ENCODE measurements at places on chromosomes 3 and 15. TPM values are rescaled to one million over a fixed set of nuclear protein-coding genes. Genes with fewer than 3 reads are reported as not detected.

FOXL2NB gene
- total RNA-seq = not detected

PPM1L gene
- total RNA-seq = 17.7 TPM

GRCh38 chr3:83734656-83735055, 1224.1 kb upstream of the CADM2 start:
- no peak overlapping the region for H3K27ac ChIP-seq
- no peak for DNase-seq
- no peak overlapping the region for H3K4me3 ChIP-seq
- no peaks in the 10 kb centered on the region for H3K27me3 ChIP-seq

DNA sequence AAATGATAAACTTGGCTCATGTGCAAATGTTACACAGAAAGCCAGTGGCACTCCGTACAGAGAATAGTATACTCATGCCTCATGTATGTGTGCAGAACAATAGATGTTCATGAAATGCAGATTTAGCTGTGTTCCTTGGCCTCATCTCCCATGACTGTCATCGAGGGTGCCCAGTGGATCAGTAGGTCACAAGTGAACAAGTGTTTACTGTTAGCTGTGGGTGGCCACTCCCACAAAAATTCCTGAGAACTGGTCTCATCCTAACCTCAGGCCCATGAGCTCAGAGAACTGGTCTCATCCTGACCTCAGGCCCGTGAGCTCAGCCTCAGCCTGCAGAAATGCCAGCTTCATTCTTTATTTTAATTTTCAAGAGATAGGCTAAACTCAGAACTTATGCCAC, 124.1 kb downstream of the GADL1 start:
- peak; percentile 12 for DNase-seq
- H3K36me3 ChIP-seq = no peaks in the 10 kb centered on the region
- H3K4me3 ChIP-seq = no peak overlapping the region
- H3K27ac ChIP-seq = no peak overlapping the region
- H3K27me3 ChIP-seq = no peaks in the 10 kb centered on the region
- peaks cover 5% of the 10 kb centered on the region for H3K4me1 ChIP-seq

DNA sequence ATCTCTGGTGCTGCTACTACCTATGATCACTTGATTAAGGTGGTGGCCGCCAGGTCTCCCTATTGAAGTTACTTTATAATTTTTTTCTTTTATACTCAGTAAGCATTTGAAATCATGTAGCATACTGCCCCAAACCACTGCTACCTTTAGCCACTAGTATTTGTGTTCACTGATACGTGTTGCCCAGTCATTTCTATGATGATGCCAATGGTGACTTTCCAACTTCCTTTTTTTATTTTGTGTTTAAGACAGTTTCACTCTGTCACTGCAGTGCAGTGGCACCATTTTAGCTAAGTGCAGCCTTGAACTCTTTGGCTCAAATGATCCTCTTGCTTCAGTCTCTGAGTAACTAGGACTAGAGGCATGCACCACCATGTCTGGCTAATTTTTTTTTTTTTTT, 598.2 kb downstream of the NAALADL2 start:
- DNase-seq = no peak
- H3K27ac ChIP-seq = no peak overlapping the region
- H3K4me3 ChIP-seq = no peak overlapping the region
- H3K36me3 ChIP-seq = no peaks in the 10 kb centered on the region

CPLX3 gene
- total RNA-seq = not detected

CPA3 gene
- total RNA-seq = 37.4 TPM

DNA sequence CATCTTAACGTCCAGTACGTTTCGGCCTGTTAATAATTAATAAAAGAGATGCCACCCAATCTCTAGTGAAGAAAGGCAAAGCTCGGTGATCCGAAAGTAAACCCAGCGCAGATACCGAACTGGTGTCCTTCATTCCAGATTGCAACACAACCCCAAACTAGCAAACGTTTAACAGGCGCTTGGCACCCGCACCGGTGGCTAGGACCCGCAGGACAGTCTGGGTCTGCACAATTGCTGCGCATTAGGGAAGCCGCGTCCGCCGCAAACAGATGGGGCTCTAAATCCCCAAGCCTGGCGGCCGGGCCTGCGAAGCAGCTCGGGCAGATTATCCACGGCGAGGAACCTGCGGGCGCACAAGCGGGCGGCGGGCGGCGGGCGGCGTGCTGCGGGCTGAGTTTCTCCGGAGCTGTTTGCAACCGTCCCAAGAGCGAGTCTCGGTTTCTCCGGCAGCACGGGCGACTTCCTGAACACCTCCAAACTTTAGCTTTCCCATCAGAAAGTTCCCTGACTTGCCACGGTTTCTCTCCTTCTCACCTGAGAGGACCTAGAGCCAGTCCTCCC, 112.1 kb upstream of the ICE2 start:
- no peaks in the 10 kb centered on the region for H3K27me3 ChIP-seq
- H3K36me3 ChIP-seq = no peaks in the 10 kb centered on the region
- H3K27ac ChIP-seq = peak overlapping the region; percentile 97
- peak; percentile 58 for DNase-seq

- H3K4me3 ChIP-seq = no peak overlapping the region
- H3K4me1 ChIP-seq = peaks cover 19% of the 10 kb centered on the region
- DNase-seq = no peak
- H3K36me3 ChIP-seq = no peaks in the 10 kb centered on the region
Observed at GRCh38 chr3:152196782-152197181, 71.9 kb upstream of the MBNL1 start.

EXD1 gene
- not detected for total RNA-seq

GHSR gene
- not detected for total RNA-seq

C3orf52 gene
- 21.4 TPM for total RNA-seq

PLS1 gene
- total RNA-seq = 24.0 TPM

CHL1 gene
- 11.3 TPM for total RNA-seq

GRCh38 chr3:61078048-61078752, 173.1 kb downstream of the FHIT start:
- no peaks in the 10 kb centered on the region for H3K36me3 ChIP-seq
- no peak overlapping the region for H3K4me3 ChIP-seq
- H3K27ac ChIP-seq = no peak overlapping the region
- DNase-seq = no peak

- no peaks in the 10 kb centered on the region for H3K36me3 ChIP-seq
- H3K4me1 ChIP-seq = no peaks in the 10 kb centered on the region
- no peak for DNase-seq
- H3K27me3 ChIP-seq = no peaks in the 10 kb centered on the region
- H3K4me3 ChIP-seq = no peak overlapping the region
- H3K27ac ChIP-seq = no peak overlapping the region
Observed at GRCh38 chr3:190012784-190013183, 107.9 kb downstream of the P3H2 start.

- no peaks in the 10 kb centered on the region for H3K27me3 ChIP-seq
- no peaks in the 10 kb centered on the region for H3K36me3 ChIP-seq
- H3K27ac ChIP-seq = no peak overlapping the region
- no peak for DNase-seq
Observed at GRCh38 chr3:176578316-176578715, 619.0 kb downstream of the TBL1XR1 start.

DNA sequence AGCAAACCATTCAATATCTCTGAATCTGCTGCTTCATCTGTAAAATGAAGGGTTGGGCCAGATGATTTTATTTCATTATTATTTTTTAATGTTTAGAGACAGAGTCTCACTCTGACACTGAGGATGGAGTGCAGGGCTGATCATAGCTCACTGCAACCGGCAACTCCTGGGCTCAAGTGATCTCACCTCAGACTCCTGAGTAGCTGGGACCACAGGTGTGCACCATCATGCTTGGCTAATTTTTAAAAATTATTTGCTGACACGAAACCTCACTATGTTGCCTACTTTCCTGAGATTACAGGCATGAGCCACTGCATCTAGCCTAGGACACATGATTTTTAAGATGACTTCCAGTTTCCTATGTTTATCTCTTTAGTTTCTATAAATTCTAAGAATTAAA, 105.8 kb downstream of the P3H2 start:
- no peak overlapping the region for H3K4me3 ChIP-seq
- DNase-seq = no peak
- H3K27me3 ChIP-seq = no peaks in the 10 kb centered on the region
- no peaks in the 10 kb centered on the region for H3K36me3 ChIP-seq

GOLGA6A gene
- not detected for total RNA-seq

GRCh38 chr3:78875851-78876250, 891.9 kb downstream of the ROBO1 start:
- no peak overlapping the region for H3K4me3 ChIP-seq
- no peaks in the 10 kb centered on the region for H3K36me3 ChIP-seq
- no peaks in the 10 kb centered on the region for H3K27me3 ChIP-seq
- no peaks in the 10 kb centered on the region for H3K4me1 ChIP-seq
- H3K27ac ChIP-seq = no peak overlapping the region

GRCh38 chr15:22780267-22780666, 6.2 kb upstream of the NIPA1 start:
- H3K4me3 ChIP-seq = no peak overlapping the region
- H3K4me1 ChIP-seq = no peaks in the 10 kb centered on the region
- DNase-seq = no peak
- no peaks in the 10 kb centered on the region for H3K27me3 ChIP-seq
- H3K36me3 ChIP-seq = no peaks in the 10 kb centered on the region
- H3K27ac ChIP-seq = no peak overlapping the region

- no peaks in the 10 kb centered on the region for H3K36me3 ChIP-seq
- H3K27me3 ChIP-seq = no peaks in the 10 kb centered on the region
- H3K4me1 ChIP-seq = no peaks in the 10 kb centered on the region
- DNase-seq = no peak
- no peak overlapping the region for H3K27ac ChIP-seq
Observed at GRCh38 chr3:67567893-67568292, 86.5 kb downstream of the SUCLG2 start.

GRCh38 chr15:74443100-74443909, 9.5 kb upstream of the SEMA7A start:
- H3K4me3 ChIP-seq = no peak overlapping the region
- no peaks in the 10 kb centered on the region for H3K27me3 ChIP-seq
- DNase-seq = no peak
- H3K27ac ChIP-seq = no peak overlapping the region

SAMMSON gene
- 0.12 TPM for total RNA-seq

GRCh38 chr3:117665296-117665695, 955.7 kb downstream of the TUSC7 start:
- H3K27me3 ChIP-seq = no peaks in the 10 kb centered on the region
- no peak overlapping the region for H3K27ac ChIP-seq
- H3K4me3 ChIP-seq = no peak overlapping the region
- H3K36me3 ChIP-seq = no peaks in the 10 kb centered on the region
- H3K4me1 ChIP-seq = no peaks in the 10 kb centered on the region

DNA sequence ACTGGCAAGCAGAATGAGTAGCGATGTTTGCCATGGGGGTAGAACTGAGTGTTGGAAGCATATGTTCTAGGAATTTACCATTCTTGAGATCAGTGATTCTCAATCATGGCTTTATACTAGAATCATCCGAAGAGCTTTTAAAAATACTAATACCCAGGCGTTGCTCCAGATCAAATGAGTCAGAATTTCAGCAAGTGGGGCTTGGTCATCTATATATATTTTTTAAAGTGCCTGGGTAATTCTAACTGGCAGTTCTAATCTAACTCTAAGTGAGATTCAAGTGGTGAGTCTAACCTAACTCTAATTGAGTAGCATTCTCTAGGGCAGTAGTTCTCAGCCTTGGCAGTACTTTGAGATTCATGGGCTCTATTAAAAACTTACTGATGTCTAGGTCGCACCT, 20.8 kb downstream of the TM4SF1 start:
- H3K4me1 ChIP-seq = peaks cover 10% of the 10 kb centered on the region
- no peak overlapping the region for H3K27ac ChIP-seq
- H3K36me3 ChIP-seq = no peaks in the 10 kb centered on the region
- H3K27me3 ChIP-seq = no peaks in the 10 kb centered on the region

GRCh38 chr15:90114451-90114901, 12.2 kb upstream of the IDH2 start:
- DNase-seq = no peak
- H3K4me1 ChIP-seq = no peaks in the 10 kb centered on the region
- no peaks in the 10 kb centered on the region for H3K27me3 ChIP-seq
- no peak overlapping the region for H3K27ac ChIP-seq
- no peaks in the 10 kb centered on the region for H3K36me3 ChIP-seq
- H3K4me3 ChIP-seq = no peak overlapping the region

CHRNA5 gene
- 1.3 TPM for total RNA-seq

- no peaks in the 10 kb centered on the region for H3K27me3 ChIP-seq
- peak; percentile 37 for DNase-seq
- H3K27ac ChIP-seq = no peak overlapping the region
Observed at GRCh38 chr15:39215015-39215414, 365.9 kb upstream of the THBS1 start.

GRCh38 chr15:61220125-61220524, 9.0 kb downstream of the RORA start:
- peaks cover 2% of the 10 kb centered on the region for H3K4me1 ChIP-seq
- no peak for DNase-seq
- H3K27ac ChIP-seq = no peak overlapping the region
- no peaks in the 10 kb centered on the region for H3K27me3 ChIP-seq
- H3K4me3 ChIP-seq = no peak overlapping the region
- H3K36me3 ChIP-seq = no peaks in the 10 kb centered on the region

DPP8 gene
- total RNA-seq = 51.4 TPM

DNA sequence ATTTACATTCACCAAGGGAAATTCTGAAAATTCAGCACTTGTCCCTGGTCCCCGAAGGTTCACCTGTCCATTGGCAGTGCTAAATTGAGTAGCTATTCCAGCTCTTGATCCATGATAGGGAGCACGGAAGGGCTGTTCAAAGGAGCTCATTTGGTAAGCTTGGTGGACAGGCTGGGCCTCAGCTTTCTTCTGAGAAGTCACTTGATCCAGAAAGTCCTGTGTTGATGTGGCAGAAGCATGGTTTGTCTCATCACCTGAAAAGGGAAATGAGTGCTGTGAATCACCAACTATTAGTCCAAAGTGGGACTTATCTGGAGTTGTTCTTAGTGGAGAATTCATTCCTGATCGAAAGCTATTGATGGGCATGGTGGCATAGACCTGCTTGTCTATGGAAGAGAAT, 19.9 kb upstream of the SLC12A8 start:
- no peak overlapping the region for H3K27ac ChIP-seq
- H3K36me3 ChIP-seq = peaks cover 13% of the 10 kb centered on the region
- no peak overlapping the region for H3K4me3 ChIP-seq
- H3K27me3 ChIP-seq = no peaks in the 10 kb centered on the region

Data from lung (tissue), 17 donors.